ENCODE measurements at places on chromosomes 4 and X.

DNA sequence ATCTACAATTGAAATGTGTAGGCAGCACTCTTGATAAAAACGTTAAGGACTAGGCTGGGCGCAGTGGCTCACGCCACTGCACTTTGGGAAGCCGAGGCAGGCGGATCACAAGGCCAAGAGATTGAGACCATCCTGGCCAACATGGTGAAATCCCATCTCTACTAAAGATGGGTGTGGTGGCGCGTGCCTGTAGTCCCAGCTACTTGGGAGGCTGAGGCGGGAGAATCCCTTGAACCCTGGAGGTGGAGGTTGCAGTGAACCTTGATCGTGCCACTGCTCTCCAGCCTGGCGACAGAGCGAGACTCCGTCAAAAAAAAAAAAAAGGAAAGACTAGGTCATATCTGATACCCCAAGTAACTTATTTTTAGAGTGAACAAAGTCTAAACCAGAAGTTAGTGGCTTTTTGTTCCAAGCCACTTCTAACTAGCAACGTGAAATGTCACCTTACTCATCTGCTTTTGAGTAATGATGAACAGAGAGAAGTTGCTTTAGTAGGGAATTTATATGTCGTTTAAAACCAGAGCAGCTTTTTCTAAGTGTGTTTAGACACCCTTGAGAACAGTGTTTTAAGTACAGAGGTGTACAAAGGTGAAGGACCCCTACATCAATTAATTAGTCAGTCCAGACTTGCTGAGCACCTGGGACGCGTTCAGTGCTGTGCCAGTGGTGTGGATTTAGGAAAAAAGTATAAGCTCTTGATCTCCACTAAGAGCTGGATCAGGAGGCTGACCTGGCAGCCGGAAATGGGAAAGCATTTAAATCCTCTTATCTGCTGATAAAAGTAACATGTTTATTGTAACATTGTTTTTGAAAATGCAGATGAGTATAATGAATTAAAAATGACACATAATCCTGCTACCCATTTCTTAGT is 23.5 kb downstream of the SPRY1 start:
- H3K27ac ChIP-seq, result peak overlapping the region; percentile 58
- H3K4me3 ChIP-seq, result peak overlapping the region; percentile 12
- H3K36me3 ChIP-seq, result peaks cover 2% of the 10 kb centered on the region
- no peaks in the 10 kb centered on the region for H3K27me3 ChIP-seq
- H3K4me1 ChIP-seq, result peaks cover 76% of the 10 kb centered on the region

DNA sequence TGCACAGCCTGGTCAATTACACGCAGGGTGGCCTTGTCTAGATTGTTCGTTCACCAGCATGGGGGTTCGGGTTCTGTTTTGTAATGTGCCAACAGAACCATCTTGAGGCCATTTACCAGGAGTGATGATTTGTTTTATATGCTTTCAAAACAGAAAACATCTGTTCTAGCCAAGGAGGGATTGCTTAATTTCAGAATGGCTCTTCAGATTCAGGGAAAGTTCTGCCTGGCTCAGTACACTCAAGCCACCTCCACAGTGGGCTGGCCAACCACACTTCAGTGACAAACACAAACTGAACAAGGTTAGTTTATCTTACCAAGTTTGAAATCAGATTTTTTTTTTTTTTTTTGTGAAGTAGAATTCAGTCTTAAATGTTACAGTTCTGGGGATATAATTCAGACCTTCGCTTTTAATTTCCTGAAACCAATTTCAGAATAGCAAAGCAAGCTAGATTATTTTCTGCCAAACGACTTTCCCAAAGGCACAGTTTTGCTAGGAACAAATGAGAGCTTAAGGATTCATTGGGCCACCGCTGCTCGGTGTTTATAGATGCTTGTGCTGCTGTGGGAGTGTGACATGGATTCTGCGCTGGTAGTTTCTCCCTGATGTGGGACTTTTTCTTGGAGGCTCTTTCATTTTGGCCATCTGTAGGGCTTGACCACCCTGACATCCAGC is 23.4 kb downstream of the SMS start:
- peaks cover 2% of the 10 kb centered on the region for H3K36me3 ChIP-seq
- no peak overlapping the region for H3K27ac ChIP-seq
- no peak for DNase-seq
- H3K4me3 ChIP-seq, result no peak overlapping the region
- H3K27me3 ChIP-seq, result no peaks in the 10 kb centered on the region
- peaks cover 20% of the 10 kb centered on the region for H3K4me1 ChIP-seq

GRCh38 chr4:42655269-42655637 is 1.7 kb downstream of the ATP8A1 start:
- peaks cover 2% of the 10 kb centered on the region for H3K27me3 ChIP-seq
- DNase-seq, result no peak
- H3K4me1 ChIP-seq, result peaks cover 33% of the 10 kb centered on the region
- H3K4me3 ChIP-seq, result peak overlapping the region; percentile 95

DNA sequence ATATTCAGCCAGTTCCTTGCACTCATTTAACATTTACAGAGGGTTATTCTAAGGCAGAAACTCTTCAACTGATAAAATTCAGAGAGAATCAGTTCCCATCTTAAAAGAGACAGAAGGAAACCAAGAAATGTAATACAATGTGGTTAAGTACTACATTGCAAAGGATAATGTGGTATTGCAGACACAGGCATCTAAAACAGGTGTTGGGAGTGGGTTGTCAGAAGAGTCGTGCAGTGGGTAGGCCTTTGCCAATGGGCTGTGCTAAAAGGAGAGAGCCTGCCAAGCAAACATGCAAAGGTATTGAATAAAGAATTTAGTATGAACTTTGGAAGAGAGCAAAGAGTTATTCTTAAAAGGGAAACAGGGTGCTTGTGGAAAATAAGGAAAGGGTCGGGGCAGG is 1044.4 kb upstream of the DIAPH2 start:
- no peak for DNase-seq
- no peak overlapping the region for H3K4me3 ChIP-seq
- H3K4me1 ChIP-seq, result no peaks in the 10 kb centered on the region
- H3K27ac ChIP-seq, result no peak overlapping the region
- no peaks in the 10 kb centered on the region for H3K27me3 ChIP-seq

- H3K27ac ChIP-seq, result no peak overlapping the region
- H3K27me3 ChIP-seq, result peaks cover 2% of the 10 kb centered on the region
- H3K4me1 ChIP-seq, result no peaks in the 10 kb centered on the region
- H3K4me3 ChIP-seq, result no peak overlapping the region
- no peak for DNase-seq
- no peaks in the 10 kb centered on the region for H3K36me3 ChIP-seq
Measured at GRCh38 chr4:120096508-120097297, 30.1 kb upstream of the MAD2L1 start.

DNA sequence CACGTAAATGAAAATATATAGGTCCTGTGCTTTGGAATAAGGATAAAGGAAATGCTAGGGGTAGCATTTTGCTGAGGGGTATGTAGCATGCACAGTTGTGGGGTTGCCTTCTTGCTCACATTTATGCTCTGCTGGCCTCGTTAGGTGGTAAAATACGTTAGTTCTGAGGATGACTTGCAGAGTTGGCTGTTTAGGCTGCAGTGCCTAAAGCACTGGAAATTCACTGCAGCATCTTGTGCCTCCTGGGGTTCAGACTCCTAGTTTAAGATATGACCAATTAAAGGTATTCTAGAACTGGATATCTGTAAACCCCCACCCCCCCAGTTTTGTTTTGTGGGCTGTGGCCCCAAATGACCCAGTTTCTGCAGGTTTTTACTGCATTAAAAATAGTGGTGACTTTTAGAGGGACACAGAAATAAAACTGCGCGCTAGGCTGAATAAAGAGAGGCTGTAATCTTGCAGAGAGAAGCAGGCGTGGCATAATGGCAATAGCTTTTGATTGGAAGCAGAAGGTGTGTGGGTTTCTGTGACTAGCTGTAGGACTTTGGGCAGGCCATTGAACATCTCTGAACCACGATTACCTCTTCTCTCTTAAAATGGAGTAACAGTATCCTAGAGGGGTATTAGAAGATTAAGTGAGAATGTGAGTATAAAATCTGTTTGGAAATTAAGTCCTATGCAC is 79.3 kb downstream of the REPS2 start:
- peaks cover 3% of the 10 kb centered on the region for H3K27me3 ChIP-seq
- H3K27ac ChIP-seq, result no peak overlapping the region
- H3K4me1 ChIP-seq, result no peaks in the 10 kb centered on the region

All from T-helper 2 cell treated with Interferon-gamma antibody and Interleukin-4, amounts not matched to agents 5 μg/mL and 100 μg/mL, for 36 hours (primary cell).